ENCODE measurements at places on chromosomes 7 and 10.

DNA sequence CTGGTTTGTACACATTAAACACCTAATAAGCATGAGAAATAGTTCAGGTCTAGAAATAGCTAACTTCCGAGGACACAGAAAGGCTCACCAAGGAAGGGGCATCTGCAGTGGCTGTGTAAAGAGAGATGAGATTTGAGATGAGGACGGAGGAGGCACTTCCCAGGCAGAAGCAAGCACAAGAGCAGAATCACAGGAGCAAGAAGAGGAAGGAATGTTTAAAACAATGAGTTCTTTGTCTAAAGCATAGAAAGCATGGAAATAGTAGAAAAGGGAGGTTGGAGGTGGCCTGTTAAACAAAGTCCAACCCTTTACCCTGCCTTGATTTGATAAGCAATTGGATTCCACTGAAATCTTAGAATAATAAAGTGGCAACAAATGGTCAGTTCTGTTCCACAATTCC lies 11.6 kb upstream of the PON3 start:
- DNase-seq = no peak

- no peak for DNase-seq
These were observed 80.4 kb downstream of the AUTS2 start for GRCh38 chr7:69678494-69679187.

DNA sequence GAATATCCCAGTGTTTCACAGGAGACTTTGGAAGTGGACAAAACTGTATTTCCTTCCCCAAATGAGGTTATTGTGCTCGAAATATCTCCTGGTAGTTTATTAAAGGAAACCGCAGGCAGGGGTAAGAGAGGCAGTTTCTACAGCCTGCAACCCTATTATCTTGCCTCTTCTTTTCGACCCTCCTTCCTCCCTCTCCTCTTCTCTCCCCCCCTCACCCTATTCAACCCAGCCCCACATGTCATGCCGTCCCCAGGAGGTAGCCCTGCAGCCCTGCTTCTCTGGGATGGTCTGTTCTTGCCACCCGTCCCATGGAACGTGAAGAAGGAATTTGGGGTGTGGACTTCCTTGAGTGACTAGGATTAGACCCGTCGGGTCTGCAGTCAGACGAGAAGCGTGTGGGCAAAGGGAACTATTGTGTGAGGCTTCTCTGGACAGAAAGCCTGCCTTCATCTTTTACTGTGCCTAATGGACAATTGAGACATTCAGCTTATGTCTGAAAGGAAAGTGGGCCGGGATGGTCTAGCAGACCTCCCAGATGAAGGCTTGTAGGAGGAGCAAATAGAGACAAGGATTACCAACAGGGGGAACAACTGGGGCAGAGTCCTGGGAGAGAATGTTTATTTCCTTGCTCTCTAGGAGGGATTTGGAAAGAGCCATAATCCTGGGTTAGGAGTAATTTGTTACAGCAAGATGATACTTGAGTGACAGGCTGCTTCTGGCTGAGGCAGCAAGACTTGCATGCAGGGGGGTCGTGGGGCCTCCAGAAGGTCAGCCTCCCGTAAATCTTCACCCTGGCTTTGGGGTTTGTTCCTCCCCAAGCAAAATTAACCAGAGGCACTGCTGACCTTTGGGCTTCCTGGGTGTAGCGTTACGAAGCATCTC lies 77.8 kb downstream of the TCF7L2 start:
- DNase-seq = no peak

DNA sequence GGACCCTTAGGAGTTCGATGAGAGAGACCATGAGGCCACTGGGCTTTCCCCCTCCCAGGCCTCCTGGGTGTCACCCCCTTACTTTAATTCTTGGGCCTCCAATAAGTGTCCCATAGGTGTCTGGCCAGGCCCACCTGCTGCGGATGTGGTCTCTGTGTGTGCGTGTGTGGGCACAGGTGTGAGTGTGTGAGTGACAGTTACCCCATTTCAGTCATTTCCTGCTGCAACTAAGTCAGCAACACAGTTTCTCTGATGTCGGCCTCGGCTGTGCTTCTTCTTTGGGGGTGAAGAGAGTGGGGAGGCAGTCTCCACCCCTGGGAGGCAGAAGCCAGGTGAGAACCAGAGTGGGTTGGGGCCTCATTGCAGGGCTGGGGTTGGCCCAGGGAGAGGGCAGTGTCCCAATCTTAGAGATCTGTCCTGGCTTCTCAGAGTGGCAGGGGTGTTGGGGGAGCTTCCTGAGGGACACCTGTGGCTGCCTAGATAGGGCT lies 1.5 kb downstream of the PVRIG start:
- DNase-seq = peak; percentile 84

DNA sequence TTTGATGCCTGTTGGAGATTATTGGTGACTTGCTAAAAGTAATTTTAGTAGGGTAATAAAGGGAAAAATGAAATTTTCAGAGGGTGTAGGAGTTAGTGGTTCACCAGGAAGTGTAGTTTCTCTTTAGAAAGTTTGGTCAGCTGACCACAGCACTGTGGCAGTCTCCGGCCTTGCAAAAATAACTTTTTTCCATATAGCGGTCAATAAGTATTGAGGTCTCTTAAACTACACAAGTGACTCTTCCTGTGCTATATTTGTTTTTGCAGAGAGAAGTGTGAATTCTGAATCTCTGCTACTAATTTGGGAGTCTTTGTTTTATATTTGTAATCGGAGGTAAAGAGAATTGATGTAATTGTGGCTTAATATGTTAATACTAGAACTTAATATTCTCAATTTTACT lies 24.3 kb downstream of the PTPN12 start:
- DNase-seq = no peak

- no peak for DNase-seq
These were observed 656.6 kb downstream of the INHBA start for GRCh38 chr7:41046221-41046761.

- no peak for DNase-seq
These were observed 61.1 kb upstream of the SAMD8 start for GRCh38 chr10:75050149-75050919.

- DNase-seq = no peak
These were observed 98.6 kb upstream of the KCTD7 start for GRCh38 chr7:66529883-66530610.

DNA sequence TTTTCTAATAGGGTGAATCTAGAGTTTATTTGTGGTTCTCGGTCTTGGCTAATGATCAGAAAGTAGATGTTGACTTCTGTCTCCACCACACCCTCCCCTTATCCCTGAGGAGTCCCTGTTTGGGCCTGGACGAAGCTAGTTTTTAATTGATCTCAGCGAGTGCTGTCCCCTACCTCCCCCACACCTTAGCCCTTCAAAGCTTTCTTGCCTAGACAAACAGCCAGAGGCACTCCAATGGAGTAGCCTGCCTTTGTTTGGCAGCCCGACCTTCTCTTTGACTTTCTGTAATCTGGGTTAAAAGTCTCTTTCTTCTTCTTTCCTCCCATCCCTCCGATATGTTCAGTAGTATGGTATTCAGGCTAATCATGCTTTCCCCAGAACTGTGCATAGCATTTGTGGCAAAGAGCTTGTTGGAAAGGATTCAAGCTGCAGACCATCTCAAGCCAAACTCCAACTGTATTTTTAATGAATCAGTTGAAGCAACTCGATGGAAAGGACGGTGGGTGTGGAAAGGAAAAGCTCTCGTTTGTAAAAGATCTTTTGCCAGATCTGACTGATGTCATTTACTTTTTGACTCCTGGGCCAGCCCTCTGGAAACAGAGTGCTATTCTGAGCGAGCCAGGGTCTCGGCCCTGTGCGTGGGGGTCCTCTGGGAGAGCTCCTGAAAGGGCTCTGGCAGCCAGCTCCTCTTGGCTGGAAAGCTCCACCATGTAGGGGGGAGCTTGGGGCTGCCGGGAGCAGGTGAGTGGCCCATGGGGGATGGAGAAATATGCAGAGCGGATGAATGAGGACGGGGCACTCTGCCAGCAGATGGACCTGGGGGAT lies 4.5 kb downstream of the FAM180A start:
- DNase-seq = no peak

- DNase-seq = no peak
These were observed 84.1 kb downstream of the VOPP1 start for GRCh38 chr7:55488216-55488615.

- no peak for DNase-seq
These were observed 46.1 kb downstream of the ZNF467 start for GRCh38 chr7:149727053-149727898.

GRCh38 chr10:546451-546850 lies 143.0 kb downstream of the DIP2C start:
- no peak for DNase-seq

DNA sequence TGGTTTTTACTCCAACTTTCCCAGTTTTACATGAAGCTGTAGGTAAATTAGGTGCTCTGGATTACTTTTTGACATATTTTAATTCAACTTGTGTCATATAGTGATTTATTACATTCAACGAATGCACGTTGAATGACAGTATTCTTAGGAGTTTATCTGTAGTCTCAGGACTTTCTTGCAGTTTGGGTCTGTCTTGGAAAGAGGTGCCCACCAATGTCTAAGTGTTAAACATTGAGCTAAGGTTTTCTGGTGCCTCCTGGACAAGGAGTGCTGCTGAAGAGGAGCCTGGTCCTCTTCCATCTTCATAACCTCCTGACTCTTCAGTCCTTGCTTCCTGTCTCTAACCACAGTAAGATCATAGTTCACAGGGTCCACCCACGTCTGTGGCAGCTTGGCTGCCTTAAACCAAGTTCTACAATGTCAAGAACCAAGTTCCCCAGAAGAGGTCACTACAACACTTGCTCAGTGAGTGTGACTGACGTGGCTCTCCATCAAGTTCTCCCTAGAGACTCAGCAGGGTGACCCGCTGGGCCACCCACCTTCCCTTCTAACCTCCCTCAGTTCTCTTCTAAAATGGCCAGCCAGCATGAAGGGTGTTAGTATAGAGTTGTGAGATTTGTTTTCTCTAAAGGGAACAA lies 6.1 kb downstream of the NPY start:
- peak; percentile 27 for DNase-seq

GRCh38 chr10:52621635-52622079 lies 150.9 kb downstream of the MBL2 start:
- DNase-seq = no peak

- no peak for DNase-seq
These were observed 743 bp downstream of the RBM17 start for GRCh38 chr10:6089334-6090219.

- DNase-seq = no peak
These were observed 113.8 kb upstream of the ADO start for GRCh38 chr10:62690703-62691102.

GRCh38 chr7:113200281-113200680 lies 81.9 kb upstream of the SMIM30 start:
- no peak for DNase-seq

DNA sequence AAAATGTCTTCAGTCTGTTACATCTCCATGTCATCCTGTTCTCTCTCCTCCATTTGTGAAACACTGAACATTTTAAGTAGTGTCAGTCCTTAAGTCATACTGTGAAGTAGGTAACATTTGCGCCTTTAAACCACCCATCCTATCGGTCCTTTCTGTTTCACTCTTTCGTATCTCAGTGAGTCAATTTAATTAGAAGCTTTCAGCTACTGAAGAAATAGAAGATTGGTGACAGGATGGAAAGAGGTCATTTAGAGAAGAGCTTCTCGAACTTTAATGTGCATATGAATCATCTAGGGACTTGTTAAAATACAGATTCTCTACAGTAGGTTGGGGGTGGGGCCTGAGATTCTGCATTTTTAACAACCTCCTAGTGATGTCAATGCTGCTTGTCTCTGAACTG lies 113.4 kb downstream of the SRI start:
- DNase-seq = no peak

- DNase-seq = no peak
These were observed 584.2 kb upstream of the MBL2 start for GRCh38 chr10:53356616-53357349.
